Left ventricle myocardium inferior (tissue), 1 donor: ENCODE measurements at places on chromosomes 2 and 18. TPM values are rescaled to one million over a fixed set of nuclear protein-coding genes. Genes with fewer than 3 reads are reported as not detected.

Gene PPP4R1
- total RNA-seq: 53.5 TPM

Gene EML6
- 0.77 TPM for total RNA-seq

Gene FHL2
- total RNA-seq: 2,742 TPM

Gene CSRNP3
- total RNA-seq: 4.0 TPM

Gene PROC
- total RNA-seq: not detected
